ENCODE measurements at places on chromosomes 12 and 14.
A peak's percentile ranks its signal among the peaks of the same experiment; 100 is the strongest.

DNA sequence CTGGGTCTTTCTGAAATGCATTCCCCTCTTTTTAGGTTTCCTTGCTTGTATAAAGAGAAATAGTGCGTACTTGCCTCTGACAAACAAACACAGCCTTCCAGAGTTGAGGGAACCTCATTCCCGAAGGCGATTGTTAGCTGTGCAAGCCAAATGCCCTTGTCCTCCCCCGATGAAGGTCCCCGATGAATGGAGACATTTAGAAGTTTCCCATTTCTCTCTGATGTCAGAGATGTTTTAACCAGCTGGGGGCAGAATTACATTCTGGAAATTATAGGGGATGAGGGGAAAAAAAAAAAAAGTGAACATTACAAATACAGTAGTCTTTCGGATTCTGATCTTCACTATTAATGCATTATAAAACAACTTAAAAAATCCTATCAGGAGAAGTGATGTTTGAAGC is 366.8 kb downstream of the VRK1 start:
- peak; percentile 8 for DNase-seq

DNA sequence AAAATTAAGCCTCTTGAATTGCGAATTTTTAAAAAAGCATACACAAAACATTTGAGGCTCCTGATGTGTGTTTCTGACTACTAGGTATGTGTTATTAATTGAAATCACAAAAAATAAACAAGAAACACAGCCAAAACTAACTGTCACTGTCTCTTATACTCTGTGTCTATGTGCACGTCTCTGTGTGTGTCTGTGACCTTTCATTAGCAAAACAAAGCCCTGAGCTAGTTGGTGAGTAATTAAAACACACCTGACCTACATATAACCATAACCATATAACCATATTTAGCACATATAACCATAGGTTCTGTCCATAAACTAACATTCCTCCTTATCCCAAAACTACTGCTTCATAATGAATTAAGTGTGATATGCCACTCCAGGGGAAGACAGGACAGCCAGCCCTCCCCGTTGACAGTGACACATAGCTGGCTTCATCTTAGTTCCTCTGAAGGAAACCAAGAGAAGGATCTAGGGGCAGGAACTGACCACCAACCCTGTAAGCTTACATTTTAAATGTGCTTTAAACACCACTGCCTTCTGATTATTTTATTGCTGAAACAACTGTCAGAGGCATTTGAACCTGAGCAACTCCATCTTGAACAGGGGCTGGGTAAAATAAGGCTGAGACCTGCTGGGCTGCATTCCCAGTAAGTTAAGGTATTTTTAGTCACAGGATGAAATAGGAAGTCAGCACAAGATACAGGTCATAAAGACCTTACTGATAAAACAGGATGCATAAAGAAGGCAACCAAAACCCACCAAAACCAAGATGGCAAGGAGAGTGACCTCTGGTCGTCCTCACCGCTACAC is 106.7 kb downstream of the PPP2R5E start:
- DNase-seq = no peak

DNA sequence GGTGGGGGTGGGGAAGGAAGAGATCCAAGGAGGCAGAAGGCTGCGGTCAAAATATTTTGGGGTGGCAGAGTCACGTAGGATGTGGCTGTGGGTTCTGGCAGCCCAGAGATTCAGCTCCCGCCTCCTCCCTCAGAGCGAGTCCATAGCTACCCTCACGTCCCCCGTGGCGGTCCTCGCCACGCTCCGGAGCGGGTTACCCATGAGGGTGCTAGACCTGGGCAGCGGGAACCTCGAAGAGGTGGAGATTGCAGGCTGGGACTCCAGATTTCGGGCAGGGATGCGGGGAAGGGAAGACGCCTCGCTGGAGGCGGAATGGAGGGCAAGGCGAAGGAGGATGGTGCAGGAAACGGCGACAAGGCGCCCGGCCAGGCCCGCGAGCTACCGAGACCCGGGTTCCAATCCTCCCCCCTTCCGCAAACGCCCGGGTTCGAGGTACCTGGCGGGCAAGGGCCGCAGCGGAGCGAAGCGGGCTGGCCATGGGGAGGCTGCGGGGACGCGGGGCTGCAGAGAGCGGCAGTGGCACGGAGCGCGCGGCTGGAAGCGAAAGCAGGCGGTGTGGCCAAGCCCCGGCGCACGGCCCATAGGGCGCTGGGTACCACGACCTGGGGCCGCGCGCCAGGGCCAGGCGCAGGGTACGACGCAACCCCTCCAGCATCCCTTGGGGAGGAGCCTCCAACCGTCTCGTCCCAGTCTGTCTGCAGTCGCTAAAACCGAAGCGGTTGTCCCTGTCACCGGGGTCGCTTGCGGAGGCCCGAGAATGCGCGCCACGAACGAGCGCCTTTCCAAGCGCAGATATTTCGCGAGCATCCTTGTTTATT is 46.2 kb downstream of the BCAT1 start:
- peak; percentile 81 for DNase-seq

DNA sequence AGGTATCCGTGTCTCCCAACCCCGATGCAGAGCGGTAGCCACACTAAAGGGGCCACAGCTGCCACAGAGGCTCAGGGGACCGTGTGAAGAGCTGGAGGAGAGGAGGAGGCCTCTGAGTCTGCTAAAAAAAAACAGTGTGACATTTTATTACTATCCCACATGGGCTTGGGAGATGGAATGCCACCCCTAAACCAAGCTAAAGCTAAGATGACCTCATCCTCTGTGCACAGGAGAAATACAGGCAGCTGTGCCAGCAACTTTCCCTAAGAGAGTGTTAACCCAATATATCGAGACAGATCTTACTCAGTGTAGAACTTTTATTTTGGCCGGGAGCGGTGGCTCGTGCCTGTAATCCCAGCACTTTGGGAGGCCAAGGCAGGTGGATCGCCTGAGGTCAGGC is 18.0 kb downstream of the BCL2L14 start:
- DNase-seq = no peak

DNA sequence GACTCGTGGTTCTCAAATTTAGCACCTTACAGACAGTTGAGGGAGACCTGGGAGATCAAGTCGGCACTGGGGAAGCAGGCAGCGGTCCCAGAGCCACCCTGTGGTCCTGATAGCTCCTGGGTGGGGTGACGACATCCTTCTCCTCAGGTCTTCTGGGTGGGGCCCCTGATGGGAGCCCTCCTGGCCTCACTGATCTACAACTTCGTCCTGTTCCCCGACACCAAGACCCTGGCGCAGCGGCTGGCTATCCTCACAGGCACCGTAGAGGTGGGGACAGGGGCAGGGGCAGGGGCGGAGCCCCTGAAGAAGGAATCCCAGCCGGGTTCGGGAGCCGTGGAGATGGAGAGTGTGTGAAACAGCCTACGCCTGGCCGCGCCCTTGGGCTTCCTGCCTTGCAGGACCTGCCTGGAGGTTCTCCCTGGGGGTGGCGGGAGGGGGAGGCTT is 2.6 kb downstream of the AQP6 start:
- DNase-seq = no peak

GRCh38 chr12:125395583-125396215 is 330.5 kb downstream of the AACS start:
- DNase-seq = no peak

DNA sequence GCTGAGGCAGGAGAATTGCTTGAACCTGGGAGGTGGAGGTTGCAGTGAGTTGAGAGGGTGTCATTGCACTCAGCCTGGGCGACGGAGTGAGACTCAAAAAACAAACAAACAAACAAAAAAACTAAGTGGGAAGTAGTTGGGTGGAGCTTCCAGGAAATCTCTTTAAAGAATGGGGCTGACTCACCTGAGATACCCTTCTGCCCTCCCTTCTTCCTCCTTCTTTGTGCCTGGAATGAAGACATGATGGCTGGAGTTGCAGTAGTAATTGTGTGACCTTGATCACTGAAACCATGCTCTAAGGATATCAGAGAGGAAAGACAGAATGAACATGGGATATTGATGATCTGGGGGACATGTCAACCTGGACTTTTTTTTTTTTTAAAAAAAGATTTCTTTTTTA is 87.6 kb upstream of the MED13L start:
- DNase-seq = no peak

- DNase-seq = no peak
These were observed 421.9 kb downstream of the LRFN5 start for GRCh38 chr14:42028607-42029006.

DNA sequence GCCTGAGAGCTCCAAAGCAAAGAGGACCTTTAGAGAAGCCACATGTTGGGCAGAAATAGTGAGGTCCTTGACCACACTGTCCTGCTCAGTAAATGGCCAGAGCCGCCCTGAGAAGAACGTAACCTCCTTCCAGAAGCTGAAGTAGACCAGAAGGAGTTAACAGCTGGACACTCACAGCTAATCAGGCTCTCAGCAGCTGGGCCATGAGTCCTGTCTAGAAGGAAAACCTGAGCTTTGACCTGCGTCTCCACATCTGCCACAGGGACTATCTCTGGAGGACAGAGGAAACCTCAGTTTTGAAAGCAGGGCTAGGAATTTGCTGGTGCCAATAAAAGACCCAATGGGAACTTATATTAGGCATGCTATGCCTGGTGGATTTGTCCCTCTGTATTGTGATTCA is 12.3 kb upstream of the DHRS4 start:
- DNase-seq = no peak

GRCh38 chr12:52199294-52199919 is 7.6 kb upstream of the KRT80 start:
- DNase-seq = no peak

- peak; percentile 73 for DNase-seq
These were observed 800.5 kb downstream of the NRXN3 start for GRCh38 chr14:78970677-78971076.

DNA sequence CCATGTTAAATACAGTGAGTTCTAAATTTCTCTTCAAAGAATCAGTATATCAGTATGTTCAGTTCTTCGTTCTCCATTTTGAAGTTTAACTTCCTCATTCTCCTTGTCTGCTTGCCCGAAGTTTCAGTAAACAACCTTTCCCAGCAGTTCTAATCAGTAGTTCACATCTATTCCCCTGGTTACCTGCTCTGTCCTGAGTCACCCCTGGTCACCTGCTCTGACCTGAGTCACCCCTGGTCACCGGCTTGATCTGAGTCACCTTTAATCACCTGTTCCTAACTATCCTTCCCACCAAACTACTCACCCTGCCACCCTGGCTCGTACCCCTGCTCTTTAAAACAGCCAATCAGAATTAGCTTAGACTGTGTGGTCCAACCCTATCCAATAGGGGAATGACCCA is 9.4 kb upstream of the OR10G3 start:
- DNase-seq = no peak

GRCh38 chr12:57539134-57539768 is 7.7 kb downstream of the DCTN2 start:
- DNase-seq = no peak

DNA sequence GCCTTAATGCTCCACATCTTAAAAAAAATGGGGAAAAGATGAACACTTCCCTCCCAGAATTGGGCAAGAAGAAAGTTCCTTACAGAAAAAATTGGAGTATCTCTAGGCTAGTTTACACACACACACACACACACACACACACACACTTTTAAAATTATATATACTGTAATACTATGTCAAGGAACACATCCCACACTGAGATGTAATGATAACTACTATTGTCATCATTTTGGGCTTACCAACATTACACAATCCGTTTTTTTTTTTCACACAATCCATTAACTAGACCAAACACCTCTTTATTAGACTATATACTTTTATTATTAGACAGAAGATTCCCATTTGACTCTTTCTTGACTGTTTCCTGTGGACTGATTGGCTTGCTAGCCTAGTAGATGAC is 2.5 kb downstream of the LTBR start:
- no peak for DNase-seq

GRCh38 chr14:95274874-95275273 is 44.8 kb downstream of the CLMN start:
- no peak for DNase-seq

DNA sequence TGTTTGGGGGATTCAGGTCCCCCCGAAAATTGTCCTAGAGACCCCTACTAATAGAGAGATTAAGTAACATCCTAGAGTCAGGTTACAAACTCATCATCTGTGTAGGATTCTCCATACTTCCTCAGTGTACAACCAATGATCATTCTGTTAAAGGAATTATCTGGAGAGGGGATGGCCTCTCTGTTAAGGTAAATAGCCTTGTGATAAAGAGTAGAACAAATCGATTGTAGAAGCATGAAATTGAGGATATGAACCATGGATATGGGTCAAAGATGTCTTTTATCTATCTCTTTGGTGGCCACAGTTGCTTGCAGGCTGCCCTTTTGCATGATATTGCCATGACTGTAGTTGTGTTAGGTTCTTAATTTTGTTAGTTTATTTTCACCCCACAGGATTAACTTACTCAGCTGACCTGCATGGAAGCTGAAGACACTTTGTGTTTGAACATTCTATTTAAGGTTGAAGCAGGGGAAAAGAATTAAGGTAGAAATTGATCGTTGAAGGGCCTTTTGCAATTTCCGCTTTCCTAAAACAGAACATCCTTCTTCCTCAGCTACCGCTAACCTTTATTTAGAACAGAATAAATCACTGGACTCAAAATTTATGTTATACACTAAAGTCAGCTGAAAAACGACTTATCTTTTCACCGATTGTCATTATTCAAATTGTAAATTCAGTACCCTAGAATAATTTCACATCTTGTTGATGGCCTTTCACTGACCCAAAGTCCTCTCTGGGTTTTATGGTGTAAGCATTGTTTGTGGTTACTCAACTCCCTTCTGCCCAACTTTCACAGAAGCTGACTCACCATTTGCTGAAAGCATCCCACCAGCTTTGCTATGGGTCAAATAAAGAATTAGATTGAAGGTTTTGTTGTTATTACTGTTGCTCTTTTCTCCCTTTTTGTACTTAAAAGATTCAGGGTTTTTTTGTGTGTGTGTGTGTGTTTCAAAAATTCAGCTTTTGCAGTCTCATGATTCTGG is 52.3 kb downstream of the IRAK3 start:
- DNase-seq = no peak

DNA sequence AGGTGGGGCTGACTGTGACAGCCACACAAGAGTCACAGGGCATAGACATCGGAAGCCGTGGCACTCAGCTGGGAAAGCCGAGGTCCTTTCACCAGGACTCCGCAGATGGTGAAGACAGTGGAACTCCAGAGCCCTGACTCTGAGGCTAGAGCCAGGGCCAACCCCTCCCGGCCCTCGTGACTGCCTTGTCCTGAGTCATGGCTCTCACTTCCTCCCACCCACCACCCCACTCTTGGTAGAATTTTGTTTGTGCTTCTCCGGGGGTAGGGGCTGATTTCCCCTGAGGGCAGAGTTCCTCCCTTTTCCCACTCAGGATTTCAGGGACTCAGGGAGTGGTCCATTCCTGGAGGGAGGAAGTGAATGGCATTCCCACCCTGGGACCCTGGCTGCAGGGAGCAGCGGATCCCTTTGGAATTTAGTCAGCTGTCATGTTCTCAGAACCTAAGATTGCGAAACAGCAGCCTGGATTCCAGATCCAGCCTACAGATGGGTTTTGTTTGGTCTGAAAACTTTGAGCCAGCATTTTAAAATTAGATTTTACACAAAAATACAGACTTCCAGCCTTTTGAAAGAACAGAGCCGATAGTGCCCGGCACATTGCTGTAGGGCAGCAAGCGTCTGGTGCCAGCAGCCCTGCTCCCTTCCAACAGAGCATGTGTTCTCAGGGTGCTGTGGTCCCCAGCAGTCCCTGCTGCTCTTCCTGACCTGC is 50.7 kb downstream of the TPCN1 start:
- DNase-seq = peak; percentile 35
